ENCODE measurements at places on chromosomes 3 and 15.

DNA sequence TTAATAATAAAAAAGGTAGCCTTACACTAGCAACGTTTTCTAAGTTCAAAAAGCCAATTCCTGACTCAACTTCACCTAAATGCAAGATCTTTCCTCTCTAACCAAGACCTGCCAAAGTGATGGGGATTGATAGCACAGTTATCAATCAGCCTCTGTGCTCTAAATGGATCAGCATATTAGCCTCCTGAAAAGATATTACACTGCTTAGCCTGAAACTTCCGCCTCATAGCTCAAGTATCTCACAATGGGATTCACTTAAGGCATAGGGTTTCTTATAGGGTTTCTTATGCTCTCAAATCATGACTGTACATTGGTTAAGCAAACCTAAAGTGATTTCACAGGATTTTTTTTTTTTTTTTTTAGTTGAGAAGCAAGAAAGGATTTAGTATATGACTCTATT lies 436 bp upstream of the SLC9A9 start:
- peak; percentile 24 for DNase-seq

- no peak for DNase-seq
These were observed 76.6 kb upstream of the PTX3 start for GRCh38 chr3:157360044-157360443.

GRCh38 chr3:8555113-8555661 lies 53.6 kb downstream of the LMCD1 start:
- DNase-seq, result no peak

GRCh38 chr3:107269136-107269535 lies 108.1 kb upstream of the CCDC54 start:
- DNase-seq, result no peak

GRCh38 chr3:121153851-121154250 lies 245.8 kb downstream of the STXBP5L start:
- DNase-seq, result no peak

DNA sequence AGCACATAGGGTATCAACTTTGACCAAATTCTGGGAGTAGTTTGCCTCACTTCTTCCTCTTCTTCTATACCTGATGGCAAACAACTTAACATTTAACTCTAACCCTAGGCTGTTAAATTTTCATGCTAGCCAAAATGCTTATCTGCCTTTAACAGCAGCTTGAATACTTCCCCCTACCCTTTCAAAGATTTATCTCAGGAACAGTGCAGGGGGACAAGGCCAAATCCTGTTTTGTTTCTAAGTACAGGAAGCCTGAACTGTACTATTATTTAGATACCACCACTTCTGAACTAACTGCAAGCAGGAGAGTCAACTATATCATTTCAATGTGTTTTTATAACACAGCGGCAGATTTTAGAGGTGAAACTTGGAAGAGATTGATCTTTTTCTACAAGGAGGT lies 104.0 kb upstream of the CNTN6 start:
- no peak for DNase-seq

DNA sequence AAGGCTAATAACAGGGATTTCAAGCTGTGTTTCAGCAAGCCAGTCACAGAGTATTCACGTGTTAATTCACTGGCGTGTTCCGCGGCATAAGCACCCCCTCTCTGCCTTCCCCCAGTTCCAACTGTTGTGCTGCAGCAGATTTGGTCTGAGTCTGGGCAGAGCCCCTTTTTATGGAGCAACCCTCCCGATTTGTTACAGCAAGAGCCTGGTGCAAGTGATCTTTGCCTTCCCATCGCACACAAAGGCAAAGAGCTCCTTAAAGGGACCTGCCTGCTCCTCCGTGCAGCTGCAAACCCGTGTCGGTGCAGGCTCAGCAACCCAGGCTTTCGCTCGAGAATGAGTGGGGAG lies 170.5 kb downstream of the KCNAB1 start:
- DNase-seq, result peak; percentile 64

- DNase-seq, result no peak
These were observed 213.6 kb upstream of the LINGO1 start for GRCh38 chr15:77846360-77846759.

DNA sequence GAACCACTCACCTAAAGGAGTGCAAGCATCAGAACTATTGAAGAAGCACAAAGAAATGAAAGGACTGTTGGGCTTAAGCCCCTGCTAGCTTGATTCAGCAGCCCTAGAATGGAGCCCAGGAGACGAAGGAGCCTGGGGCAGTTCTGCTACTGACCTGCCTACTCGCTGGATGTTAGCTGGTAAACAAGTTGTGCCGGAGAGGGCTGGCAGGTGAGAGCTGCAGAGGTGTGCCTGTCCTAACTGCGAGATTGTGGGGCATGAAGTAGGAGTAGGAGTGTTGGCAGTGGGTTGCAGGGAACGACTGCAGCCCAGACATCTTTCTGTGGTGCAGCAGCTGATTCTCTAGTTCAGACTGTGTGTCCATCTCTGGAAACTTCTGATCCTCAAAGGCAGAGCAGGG lies 75.2 kb upstream of the GSK3B start:
- DNase-seq, result no peak

DNA sequence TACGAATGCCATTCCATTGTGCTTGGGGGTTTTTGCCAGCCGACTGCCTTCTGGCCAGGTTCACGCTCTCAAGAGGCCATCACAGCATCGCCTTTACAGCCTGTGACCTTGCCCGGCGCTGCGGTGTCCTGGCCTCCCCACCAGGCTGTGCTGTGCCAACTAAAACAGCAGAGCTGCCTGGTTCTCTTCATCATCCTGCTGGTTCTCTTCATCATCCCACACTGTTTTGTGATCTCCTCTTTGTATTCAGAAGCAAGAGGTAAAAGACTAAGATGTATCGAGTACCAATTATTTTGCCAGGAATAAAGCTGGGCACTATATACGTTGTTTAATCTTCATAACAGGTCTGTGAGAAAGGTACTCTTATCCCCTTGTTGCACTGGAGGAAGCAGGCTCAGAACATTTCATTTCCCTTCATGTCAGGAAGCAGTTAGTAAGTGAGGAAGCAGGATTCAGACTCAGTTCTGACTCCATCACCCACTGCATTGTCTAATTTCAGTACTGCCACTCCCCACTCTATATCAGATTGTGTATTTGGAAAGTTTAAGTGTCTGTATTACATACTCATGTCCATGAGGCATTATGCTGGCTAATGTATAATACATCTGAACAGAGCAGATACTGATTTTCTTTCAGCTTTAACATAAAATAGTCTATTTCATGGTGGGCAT lies 92.7 kb downstream of the LRRC28 start:
- peak; percentile 43 for DNase-seq

DNA sequence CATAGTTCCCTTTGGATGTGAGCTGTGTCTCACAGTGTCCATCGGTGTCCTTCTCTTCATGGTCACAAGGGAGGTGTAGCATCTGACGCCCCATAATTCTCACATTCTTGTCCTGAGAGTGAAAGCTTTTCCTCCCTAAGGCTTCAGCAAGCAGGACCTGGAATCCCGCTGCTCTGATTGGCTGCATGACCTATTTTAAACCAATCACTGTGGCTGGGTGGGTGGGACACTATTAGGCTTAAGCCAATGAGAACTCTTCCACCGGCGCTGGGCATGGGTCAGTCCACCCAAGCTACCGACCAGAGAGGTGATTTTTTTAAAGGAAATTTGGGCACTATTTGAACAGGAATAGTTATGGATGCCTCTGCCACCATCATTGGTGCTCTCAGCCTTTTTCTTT lies 385.9 kb downstream of the MFSD1 start:
- no peak for DNase-seq

GRCh38 chr15:92336419-92336987 lies 57.2 kb upstream of the ST8SIA2 start:
- no peak for DNase-seq

DNA sequence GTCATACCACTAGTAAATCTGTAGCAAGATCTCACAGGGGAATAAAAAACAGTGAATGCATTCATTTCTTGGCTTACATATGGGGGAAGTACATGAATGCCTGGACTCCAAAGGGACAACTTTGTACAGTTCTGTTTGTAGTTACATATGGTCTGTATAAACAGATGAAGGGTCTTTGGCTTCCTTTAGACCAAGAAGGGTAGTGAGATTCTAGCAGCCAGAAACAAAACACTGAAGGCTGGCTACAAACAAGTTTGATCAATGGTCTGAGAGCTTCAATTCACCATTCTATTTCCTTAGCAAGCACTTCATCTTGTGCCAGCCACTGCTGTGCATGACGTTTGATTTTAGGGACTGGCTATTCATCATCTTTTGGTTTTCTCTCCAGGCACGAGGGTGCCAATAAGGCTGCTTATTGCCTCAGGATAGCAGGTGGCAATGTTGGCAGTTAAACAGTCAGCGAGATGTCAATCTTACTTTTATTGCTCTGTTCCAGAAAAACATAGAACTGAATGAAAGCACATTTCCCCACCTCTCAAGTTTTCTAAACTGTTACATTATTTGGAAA lies 313.7 kb upstream of the COL8A1 start:
- DNase-seq, result no peak
